ENCODE measurements at places on chromosomes 11 and 22.

DNA sequence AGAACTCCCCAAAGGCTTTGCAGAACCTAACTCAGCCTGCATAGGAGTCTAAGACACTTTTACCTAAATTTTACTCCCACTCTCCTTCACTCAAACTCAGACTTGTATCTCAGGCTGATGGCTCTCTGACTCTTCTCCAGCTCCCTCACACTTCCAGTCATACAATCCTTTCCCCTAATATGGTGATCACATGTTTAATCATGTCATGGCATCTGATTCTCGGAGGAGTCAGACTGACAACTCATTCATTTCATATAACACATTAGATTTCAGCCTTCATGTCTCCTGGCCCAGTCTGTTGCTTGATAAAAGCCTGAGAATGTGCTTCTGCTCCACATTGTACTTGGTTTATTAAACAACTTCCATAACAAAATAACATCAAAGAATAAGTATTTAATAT, 1503.9 kb upstream of the TENM4 start:
- no peak for DNase-seq

DNA sequence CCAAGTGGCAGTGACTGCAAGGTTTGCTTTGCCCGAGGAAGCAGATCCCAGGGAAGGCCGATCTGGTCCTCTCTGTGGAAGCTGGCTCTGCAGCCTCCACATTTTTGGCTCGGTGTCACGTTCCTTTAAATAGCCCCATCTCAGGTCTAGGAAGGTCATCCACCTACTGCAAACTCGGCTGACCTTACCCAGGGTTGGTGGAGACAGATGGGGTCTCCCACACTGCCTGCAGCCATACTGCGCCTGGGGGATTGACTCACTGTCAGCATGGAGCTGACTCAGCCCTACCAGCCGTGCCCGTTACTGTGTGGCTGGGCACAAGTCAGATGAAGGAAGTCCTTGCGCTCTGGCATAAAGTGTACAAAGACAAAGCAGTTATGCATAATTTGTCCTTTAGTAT, 16.9 kb downstream of the CDPF1 start:
- no peak for DNase-seq

DNA sequence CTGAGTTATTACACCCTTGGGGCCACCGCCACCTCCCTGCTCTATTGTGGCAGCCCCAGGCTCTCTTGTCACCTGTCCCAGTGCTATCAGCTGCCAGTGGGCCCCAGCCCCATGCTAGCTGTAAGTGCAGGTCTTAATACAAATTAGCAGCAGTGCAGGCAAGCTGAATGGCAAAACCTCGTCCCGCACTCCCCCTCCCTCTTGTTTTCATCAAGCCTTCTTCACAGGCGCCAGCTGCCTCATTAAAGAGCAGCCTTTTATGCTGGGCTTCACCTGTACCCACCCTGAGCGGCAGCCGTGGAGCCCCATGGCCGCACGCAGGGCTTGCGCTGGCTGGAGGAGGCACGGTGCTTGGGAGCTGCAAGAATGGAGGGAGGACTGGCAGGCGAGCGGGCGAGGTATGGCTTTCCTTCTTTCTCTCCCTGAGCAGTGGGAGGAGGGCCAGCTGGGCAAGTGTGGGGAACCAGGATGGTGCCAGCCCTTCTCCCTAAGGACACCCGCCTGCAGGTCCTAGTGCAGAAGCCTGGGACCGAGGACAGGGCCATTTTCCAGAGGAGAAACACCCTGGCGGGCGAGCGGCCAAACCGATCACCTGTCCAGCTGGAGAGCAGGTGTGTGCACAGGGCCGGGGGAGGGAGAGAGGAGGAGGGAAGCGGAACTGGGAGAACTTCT, 70.7 kb downstream of the FLI1 start:
- peak; percentile 97 for DNase-seq

GRCh38 chr11:5620651-5621521, 3.9 kb upstream of the TRIM34 start:
- peak; percentile 11 for DNase-seq

DNA sequence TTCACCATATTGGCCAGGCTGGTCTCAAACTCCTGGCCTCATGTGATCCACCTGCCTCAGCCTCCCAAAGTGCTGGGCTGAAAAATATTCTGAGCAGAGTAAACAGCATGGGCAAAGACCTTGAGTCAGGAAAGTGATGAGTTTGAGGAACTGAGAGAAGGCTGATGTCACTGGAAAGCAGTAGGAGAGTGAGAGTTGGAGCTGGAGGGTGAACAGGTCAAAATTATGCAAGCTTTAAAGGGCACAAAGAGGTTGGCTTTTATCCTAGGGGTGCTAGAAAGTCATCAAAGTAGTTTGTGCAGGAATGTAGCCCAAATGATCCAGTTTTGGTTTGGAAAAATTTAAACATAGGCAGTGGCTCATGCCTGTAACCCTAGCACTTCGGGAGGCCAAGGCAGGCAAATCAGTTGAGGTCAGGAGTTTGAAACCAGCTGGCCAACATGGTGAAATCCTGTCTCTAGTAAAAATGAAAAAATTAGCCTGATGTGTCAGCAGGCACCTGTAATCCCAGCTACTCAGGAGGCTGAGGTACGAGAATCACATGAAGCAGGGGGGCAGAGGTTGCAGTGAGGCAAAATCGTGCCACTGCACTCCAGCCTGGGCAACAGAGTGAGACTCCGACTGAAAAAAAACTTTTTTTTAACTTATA, 44.7 kb upstream of the CXCR5 start:
- no peak for DNase-seq

DNA sequence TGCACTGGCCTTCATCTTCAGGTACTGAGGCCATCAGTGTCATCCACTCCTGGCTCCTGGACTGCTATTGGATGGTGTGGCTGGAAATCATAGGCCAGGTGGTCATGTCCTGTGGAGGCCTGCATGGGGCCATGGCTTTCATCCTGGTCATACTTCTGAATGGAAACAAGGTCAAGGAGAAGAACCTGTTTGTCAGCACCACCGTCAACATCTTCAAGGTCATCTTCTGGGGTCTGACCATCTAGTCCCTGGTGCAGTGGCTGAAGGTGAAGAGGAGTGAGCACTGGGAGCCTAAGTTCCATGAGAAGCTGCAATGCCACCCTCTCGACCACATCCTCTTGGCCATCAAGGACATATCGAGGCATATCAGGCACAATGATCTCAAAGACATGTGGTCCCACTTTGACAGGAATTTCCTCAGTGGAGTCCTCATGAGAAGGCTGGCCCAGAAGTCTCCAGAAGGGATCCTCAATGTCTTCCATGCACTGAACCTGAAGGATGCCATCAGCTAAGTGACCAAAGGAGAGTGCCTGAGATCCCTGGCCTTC, 120.0 kb upstream of the SERPIND1 start:
- no peak for DNase-seq

GRCh38 chr11:79113054-79113690, 327.7 kb downstream of the TENM4 start:
- no peak for DNase-seq

- DNase-seq: no peak
These were observed 19.0 kb downstream of the ZMAT5 start for GRCh38 chr22:29747832-29748231.

DNA sequence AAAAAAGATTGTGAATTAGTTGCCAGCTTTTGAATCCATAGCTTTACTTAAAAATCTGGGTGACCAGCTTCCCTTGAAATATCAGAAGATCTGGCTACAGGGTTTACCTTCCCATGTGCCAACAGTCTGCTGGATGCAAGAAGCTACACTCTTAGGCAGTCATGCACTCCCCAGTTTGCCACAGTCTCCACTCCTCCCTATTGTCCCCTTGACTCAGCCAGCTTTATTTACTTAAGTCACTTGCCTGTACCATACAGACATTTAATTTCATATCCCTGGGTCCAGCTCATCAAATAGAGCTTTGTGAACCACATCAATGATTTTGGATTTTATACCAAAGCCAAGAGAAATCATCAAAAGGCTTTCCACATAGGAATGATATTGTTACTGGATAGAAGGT, 12.2 kb downstream of the MCHR1 start:
- DNase-seq: no peak

DNA sequence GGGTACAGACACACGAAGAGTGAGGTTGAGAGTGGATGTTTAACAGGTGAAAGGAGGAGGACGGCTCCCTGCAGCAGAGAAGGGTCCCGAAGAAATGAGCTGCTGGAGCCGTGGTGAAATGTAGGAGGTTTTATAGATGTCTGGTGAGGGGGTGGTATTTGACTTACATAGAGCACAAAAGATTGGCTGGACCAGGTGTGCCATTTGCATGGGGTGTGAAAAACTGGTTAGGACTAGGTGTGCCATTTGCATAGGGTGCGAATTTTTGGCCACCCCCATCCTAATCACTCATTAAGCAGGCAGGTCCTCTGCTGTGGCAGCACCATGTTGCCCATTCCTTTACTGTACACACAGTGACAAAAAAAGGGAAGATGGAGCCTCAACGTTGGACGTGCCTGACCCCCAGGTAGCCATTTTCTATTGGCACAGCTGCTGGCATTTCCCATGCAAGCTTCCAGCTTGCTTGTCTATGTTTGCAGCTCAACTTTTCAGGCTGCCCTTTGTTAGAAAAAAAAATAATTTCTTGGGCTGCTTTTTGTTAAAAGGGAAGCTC, 581.7 kb upstream of the B3GAT1 start:
- DNase-seq: no peak

- DNase-seq: peak; percentile 58
These were observed 422 bp downstream of the GLB1L2 start for GRCh38 chr11:134332189-134332631.

DNA sequence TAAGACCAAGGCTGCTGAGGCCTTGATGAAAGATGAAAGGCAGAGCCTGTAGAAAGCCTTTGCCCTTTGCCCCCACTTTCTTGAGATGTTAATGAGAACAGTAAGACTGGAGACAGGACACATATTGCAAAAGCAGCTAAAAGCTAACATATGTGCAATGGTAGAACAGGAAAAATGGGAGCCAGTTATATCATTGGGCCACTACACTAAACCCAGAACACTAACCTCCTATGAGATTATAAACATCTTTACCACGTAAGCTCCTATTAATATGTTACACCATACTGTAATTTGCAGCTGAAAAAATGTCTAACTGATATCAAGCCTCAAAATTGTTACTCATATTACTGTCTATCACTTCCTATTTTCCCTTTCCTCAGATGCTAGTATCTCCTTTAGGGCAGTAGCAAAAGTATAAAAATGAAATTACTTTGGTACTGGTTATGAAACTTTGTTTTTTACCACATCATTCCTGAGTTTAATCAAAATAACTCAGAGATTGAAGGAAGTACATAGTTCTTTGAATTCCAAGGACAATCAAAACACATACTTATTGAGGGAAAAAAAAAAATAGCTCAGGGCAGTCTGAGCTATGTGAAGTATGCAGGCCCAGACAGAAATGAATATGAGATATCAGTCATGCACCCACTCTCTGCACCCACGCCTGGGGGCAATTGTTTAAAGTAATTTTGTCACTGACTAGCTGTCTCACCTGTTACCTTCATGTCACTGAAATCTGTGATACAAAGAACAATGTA, 9.1 kb downstream of the HPS5 start:
- DNase-seq: no peak

DNA sequence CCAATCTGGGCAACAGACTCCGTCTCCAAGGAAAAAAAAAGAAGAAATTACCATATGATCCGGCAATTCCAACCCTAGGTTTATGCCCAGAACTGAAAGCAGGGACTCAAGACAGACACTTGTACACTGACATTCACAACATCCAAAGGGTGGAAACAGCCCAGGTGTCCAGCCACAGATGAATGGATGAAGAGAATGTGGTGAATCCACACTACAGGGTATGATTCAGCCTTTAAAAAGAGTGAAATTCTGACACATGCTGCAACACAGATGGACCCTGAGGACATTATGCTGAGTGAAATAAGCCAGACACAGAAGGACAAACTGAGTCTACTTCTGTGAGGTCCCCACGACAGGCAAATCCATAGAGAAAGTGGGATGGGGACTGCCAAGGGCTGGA, 43.9 kb downstream of the SGSM3 start:
- DNase-seq: no peak

DNA sequence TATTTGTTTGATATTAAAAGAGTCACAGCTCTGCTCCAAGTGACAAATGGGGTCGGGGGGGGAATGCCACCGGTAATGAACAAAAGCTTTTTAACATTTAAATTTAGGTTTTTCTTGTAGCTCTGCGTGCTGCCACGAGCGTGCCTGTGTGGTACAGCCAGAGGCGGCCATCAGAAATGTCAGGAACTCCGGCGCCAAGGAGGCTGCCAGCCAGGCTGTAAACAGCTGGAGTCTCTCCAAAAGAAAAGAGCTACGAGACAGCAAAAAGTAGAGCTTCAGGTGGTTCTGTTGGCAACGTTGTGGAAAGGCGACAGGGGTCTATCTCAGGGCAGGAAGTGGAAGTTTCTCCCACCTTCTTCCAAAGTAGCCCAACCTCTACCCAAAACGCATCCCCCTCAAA, 532.8 kb downstream of the OPCML start:
- no peak for DNase-seq

- DNase-seq: peak; percentile 33
These were observed 492 bp downstream of the JHY start for GRCh38 chr11:122882857-122883645.

GRCh38 chr11:100297516-100297915, 389.6 kb upstream of the ARHGAP42 start:
- no peak for DNase-seq

GRCh38 chr11:61491736-61492395, 16.7 kb upstream of the LRRC10B start:
- no peak for DNase-seq

GRCh38 chr11:134579724-134580609, 167.9 kb upstream of the B3GAT1 start:
- no peak for DNase-seq

GRCh38 chr11:844693-845644, 2.3 kb downstream of the TSPAN4 start:
- DNase-seq: no peak

- no peak for DNase-seq
These were observed 79.7 kb upstream of the SLC5A12 start for GRCh38 chr11:26801601-26802000.

GRCh38 chr11:117634756-117635603, 162.0 kb downstream of the DSCAML1 start:
- no peak for DNase-seq

DNA sequence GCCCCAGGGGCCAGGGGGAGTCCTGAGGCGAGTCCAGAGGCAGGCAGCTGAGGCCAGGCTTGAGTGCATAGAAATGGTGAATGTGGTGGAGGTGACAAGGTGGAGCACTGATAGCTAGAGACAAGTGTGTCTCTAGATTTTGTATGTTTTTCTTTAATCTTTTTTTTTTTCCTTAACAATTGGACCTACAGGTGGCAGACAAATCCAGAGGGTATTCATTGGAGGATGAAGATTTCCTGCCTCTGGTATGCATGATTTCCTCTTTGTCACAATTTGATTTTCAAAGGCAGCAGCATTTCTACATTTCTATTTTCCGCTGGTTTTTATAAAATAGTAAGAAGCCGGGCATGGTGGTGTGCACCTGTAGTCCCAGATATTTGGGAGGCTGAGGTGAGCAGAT, 47.7 kb upstream of the DKK3 start:
- DNase-seq: no peak
